Neural crest cell (in vitro differentiated cells): ENCODE measurements at places on chromosomes 1 and 21. TPM values are rescaled to one million over a fixed set of nuclear protein-coding genes. Genes with fewer than 3 reads are reported as not detected.

Gene KLHDC8A
- 46.6 and 46.7 TPM in 2 replicates for total RNA-seq

Gene MYOG
- not detected in 2 replicates for total RNA-seq

Gene PCP4
- 0.45 and 1.1 TPM in 2 replicates for total RNA-seq

Gene ASPM
- total RNA-seq: 53.3 and 57.6 TPM in 2 replicates

Gene IFI6
- 15.2 and 16.6 TPM in 2 replicates for total RNA-seq

Gene PTGFR
- total RNA-seq: 0.07 and 0.32 TPM in 2 replicates

Gene RHD
- 0.07 TPM in 1 of 2 replicates, not detected in the other for total RNA-seq

Gene ZNF697
- total RNA-seq: 18.6 and 19.5 TPM in 2 replicates

Gene ZNF678
- total RNA-seq: 26.6 and 29.9 TPM in 2 replicates

Gene CTSE
- not detected in 2 replicates for total RNA-seq

Gene LCA5L
- 1.2 and 1.4 TPM in 2 replicates for total RNA-seq

Gene HFM1
- 6.6 and 7.1 TPM in 2 replicates for total RNA-seq

Gene PALMD
- 0.21 and 0.36 TPM in 2 replicates for total RNA-seq

Gene GSTM1
- 45.9 and 47.8 TPM in 2 replicates for total RNA-seq

Gene IQCC
- 7.3 and 7.8 TPM in 2 replicates for total RNA-seq

Gene GFI1
- total RNA-seq: 0.11 and 0.16 TPM in 2 replicates

Gene ST3GAL3
- 34.8 and 37.4 TPM in 2 replicates for total RNA-seq

Gene TEKT2
- total RNA-seq: 7.4 and 8.4 TPM in 2 replicates

Gene IFNLR1
- 0.11 and 0.21 TPM in 2 replicates for total RNA-seq

Gene BECN2
- total RNA-seq: not detected in 2 replicates

Gene IGFN1
- not detected in 2 replicates for total RNA-seq

Gene PIK3C2B
- 70.5 and 71.7 TPM in 2 replicates for total RNA-seq

Gene TMEM53
- 14.1 and 15.7 TPM in 2 replicates for total RNA-seq

Gene MIXL1
- total RNA-seq: 0.37 and 0.41 TPM in 2 replicates

Gene LCE2A
- not detected in 2 replicates for total RNA-seq

Gene G0S2
- 0.37 and 0.48 TPM in 2 replicates for total RNA-seq

Gene CAPZA1
- 130 and 131 TPM in 2 replicates for total RNA-seq

Gene TNFSF4
- 0.57 and 1.1 TPM in 2 replicates for total RNA-seq

Gene TRIM67
- 1.6 and 1.9 TPM in 2 replicates for total RNA-seq

Gene PTAFR
- 0.25 and 0.28 TPM in 2 replicates for total RNA-seq

Gene GSTM2
- total RNA-seq: 43.7 and 46.6 TPM in 2 replicates

Gene C1QB
- total RNA-seq: not detected in 2 replicates

Gene AMPD1
- not detected in 2 replicates for total RNA-seq

Gene TDRD5
- total RNA-seq: not detected in 2 replicates

Gene FAM131C
- total RNA-seq: 0.48 and 0.68 TPM in 2 replicates

Gene ECM1
- 5.3 and 5.5 TPM in 2 replicates for total RNA-seq

Gene ERICH3
- 0.32 TPM in 1 of 2 replicates, not detected in the other for total RNA-seq

Gene LCE2C
- not detected in 2 replicates for total RNA-seq

Gene PRPF38A
- 81.1 and 83.6 TPM in 2 replicates for total RNA-seq

Gene LRRC53
- not detected in 2 replicates for total RNA-seq

Gene GJA9
- not detected in 2 replicates for total RNA-seq

Gene KCNK2
- total RNA-seq: 4.8 and 5.0 TPM in 2 replicates

Gene OTUD7B
- total RNA-seq: 27.7 and 28.3 TPM in 2 replicates

Gene MLLT11
- 63.9 and 66.1 TPM in 2 replicates for total RNA-seq

Gene TCHHL1
- total RNA-seq: not detected in 2 replicates

Gene CATSPERE
- 0.44 and 0.73 TPM in 2 replicates for total RNA-seq

Gene SELENBP1
- total RNA-seq: 35.9 and 36.2 TPM in 2 replicates

Gene GPR25
- not detected in 2 replicates for total RNA-seq

Gene OR2L13
- not detected in 2 replicates for total RNA-seq

Gene OLIG1
- 5.4 and 8.4 TPM in 2 replicates for total RNA-seq

Gene CLDN14
- total RNA-seq: not detected in 2 replicates

Gene LRRIQ3
- total RNA-seq: 0.35 and 0.57 TPM in 2 replicates

Gene OR2T11
- total RNA-seq: not detected in 2 replicates

Gene CD1B
- total RNA-seq: not detected in 2 replicates

Gene F13B
- not detected in 2 replicates for total RNA-seq

Gene CHIA
- not detected in 2 replicates for total RNA-seq

Gene LYPD8
- total RNA-seq: not detected in 2 replicates
